Left cardiac atrium (tissue), 4 donors: ENCODE measurements at places on chromosomes 6 and 20. TPM values are rescaled to one million over a fixed set of nuclear protein-coding genes. Genes with fewer than 3 reads are reported as not detected.

DNA sequence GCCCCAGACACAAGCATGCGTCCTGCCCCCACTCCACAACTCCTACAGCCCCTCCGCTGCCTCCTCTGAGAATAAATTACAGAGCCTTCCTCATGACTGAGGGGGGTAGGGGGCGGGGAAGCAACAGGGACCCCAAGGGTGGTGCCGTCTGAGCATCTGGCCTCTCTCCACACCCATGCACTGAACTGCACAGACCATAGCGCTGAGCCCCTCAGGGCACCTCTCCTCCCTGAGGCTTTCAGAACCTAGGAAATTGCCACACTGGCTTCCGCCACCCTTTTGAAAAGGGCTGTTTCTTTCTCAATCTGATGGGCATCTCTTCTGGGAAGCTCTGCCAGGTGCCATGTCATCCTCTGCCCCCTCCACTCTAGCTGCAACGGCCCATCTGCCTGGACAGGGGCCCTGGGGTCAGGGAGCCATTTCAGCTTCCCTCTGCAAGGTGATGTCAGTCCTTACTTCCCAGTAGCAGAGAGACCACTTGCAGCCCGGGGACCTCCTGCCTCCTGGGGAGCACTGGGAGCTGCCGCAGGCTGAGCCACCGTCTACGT lies 2.5 kb downstream of the CST7 start:
- no peak for DNase-seq

- DNase-seq, result no peak
These were observed 24.0 kb downstream of the CD40 start for GRCh38 chr20:46142124-46142523.

PRL gene
- not detected for total RNA-seq

- no peak for DNase-seq
These were observed 102.8 kb downstream of the FYN start for GRCh38 chr6:111770263-111771093.

DNA sequence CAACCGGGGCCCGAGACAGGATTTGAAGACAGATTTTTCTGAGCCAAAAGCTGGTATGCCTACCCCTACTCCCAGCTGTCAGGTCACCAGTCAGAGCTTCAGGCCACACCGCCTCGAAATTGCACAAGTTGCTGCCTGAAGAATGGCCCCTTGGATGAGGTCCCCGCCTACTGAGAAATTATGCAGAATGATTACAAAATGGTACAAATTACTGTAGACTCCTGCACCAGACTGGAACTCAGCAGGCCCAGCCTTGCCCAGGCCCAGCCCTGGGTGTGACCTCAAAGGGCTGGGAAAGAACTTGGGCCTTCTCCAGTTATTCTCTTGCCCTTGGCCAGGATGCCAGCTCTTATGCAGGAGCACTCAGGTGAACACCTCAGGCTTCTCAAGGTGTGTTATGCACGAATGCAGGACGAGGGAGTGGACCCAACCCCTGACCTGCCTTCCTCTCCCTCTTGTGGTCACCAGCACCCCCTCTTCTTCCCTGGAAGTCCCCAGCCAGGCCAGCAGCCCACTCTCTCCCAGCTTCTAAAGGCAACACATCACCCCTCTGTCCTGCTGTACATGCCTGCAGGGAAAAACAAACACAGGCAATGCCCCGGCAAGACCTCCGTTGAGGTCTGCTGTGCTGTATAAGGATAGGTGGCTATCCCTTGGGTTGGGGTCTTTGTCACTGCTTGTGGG lies 88.7 kb upstream of the NAA20 start:
- no peak for DNase-seq

DNA sequence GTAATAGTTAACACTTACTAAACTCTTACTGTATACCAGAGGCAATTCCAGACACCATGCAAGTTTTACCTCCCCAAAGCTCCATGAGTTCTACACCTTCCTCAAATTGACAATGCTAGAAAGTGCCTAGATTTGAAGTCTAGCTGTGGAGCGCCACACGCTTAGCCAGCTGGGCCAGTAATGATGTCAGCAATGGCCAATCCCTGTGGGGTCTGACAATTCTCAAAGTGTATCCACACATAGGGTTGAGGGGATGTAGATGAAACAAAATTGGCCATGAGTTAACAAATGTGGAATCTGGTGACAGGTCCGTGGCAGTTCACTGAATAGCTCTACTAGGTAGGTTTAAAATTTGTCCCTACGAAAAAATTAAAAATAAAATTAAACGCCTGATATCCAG lies 1.3 kb downstream of the ZNF343 start:
- no peak for DNase-seq

SPATA25 gene
- total RNA-seq, result 2.2 TPM

DNA sequence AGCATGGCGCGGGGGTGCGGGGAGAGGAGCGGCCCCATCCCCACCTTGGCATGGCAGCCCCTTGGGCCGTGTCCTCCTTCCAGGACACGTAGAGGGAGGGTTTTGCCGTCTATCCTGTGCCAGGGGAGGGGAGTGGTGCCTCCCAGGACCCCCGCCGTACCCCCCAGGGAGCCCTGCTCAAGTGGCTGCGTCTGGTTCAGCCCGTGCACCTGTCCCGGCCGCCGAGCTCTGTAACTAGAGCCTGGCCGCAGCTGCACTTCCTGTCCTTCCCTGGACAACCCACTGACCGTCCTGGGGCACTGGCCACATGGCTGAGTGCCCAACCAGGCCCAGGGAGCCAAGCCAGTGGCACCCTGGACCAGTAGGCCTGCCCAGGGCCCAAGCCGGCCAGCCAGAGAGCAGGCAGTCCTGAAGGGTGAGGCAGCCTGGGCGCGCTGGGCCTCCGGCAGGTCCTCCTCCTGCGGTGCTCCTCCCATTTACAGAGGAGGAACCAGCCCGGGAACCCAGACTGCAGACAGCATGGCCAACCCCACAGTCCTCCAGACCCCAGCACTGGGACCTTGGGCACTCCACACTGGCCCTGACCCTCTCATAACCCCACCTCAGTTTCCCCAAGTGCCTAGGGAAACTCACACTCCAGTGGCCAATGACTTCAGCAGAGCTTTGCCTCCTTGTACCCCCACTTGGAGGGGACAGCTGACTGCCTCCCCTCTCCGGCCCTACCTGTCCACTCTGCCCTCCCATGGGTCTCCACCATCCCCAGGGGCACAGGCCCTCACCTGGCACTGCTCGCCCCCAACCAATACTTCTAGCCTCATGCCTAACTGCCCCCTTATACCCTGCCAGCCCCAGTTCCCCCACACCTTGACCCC lies 8.7 kb downstream of the LAMA5 start:
- DNase-seq, result peak; percentile 51

DNA sequence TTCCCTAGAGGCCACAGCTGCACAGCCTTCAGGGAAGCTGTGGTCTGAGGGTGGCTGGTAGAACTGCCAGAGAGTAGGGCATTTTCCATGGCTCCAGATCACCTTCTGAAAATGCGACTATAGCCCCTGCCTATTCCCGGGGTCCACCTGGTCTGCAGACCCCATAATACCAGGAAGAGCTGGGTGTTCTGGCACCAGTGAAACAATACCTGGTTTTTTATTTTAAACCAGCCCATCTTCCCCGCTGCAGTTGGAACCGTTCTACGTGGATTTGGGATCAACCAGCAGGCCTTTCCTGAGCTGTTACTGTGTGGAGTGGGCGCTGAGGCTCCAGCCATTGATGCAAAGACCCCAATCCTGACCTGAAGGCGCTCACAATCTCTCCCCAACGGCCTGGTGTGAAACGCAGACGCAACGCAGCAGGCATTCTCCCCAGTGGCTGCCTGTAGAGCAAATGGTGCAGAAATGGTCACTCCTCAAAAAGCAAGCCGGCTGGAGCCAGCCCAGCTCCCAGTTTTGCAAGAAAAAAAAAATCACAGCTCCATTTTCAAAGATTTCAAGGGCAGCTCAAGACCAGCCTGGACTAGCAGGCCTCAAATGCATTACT lies 11.3 kb downstream of the NPEPL1 start:
- no peak for DNase-seq

DZANK1 gene
- total RNA-seq, result 0.92 TPM

AGER gene
- total RNA-seq, result 2.4 TPM

PRICKLE4 gene
- 3.1 TPM for total RNA-seq

UBE2C gene
- total RNA-seq, result 1.6 TPM

DNA sequence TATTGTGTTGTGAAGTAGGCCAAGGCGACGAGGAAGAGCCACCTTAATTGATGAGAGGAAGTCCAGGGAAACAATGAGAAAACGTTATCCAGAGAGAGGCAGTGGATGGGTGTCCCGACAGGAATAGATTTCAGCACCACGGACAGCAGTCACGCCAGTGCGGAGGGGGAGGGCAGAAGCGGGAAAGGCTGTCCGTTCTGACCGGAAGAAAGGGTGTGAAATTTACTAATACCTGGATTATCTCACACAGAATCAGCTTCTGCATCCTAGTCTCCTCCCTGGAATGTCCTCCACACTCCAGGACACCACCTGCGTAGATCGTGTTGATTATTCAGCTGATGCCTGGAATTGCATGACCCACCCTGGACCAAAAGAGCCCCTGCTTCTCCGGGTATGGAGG lies 7.4 kb upstream of the BPIFA3 start:
- DNase-seq, result peak; percentile 71

GRCh38 chr6:152423216-152424103 lies 213.7 kb downstream of the SYNE1 start:
- no peak for DNase-seq

DNA sequence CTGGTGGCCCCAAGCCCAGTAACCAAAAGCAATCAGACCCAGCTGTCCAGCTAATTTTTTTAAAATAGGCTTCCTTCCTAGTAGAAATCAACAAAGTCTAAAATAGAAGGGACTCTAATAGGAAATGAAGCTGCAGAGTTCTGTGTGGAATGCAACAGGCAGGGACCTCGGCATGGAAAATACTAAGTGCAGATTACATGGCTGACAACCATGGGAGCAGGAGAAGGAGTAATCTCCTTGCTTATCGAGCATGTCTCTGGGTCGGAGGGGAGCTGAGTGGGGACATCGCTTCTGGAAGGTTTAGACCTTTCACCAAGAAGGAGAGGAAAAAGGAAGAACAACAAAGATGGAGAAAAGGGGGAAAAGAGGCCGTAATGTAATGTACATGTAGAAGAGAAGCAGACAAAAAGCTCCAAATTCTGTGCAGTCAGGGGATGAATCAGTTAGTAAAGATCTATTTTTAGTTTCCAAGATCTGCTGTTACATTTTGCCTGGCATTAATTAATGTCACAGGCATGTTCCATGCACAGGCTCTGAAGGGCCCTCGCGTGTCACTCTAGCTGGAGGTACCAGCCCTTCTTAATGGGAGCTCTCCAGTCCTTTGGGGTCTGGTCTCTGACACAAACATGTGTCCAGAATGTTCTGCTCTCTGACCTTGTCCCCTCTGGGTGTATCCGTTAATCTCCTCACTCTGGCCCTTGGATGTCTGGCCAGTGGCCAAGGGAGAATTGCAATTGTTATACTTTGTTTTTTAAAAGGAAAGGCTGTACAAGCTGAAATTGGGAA lies 16.6 kb upstream of the ZNF831 start:
- DNase-seq, result no peak

- peak; percentile 27 for DNase-seq
These were observed 179.5 kb downstream of the ADAT2 start for GRCh38 chr6:143271024-143271423.

DNA sequence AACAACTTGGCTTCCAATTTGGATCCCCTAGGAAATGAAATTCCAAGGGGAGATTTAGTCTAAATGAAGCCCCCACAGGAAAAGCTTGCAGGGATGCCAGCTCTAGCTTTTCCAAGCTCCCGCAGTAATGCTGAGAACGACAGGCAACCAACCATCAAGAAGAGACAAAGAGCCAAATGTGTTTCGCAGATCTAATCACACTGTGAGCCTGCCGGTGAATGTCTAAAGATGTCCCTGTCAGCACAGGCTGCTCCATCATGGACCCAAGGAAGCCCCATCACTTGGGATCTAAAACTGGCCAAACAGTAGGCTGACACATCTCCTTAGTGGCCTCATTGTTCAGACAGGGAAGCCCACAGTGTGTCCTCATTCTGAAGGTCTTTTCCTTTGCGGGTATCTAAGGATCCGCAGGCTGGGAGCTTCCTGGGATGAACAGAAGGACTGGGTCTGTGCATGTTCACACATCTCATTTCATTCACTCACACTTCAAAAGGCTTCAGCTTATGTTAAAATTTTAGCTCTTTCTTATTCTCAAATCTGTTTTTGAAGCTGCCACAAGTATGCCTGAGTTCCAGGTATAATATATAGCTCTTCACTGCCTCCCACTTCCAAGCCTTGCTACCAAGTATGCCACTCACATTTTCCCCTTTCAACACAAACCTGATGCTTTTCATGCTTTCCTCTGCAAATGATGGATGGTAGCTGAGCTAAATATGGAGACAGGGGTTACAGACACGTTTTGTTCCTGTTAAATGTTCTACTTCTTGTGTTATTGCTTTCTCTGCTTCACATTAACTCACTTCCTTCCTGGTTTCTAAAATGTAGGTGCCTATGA lies 229.8 kb downstream of the HIVEP2 start:
- DNase-seq, result no peak

ERVFRD-1 gene
- total RNA-seq, result not detected

DNA sequence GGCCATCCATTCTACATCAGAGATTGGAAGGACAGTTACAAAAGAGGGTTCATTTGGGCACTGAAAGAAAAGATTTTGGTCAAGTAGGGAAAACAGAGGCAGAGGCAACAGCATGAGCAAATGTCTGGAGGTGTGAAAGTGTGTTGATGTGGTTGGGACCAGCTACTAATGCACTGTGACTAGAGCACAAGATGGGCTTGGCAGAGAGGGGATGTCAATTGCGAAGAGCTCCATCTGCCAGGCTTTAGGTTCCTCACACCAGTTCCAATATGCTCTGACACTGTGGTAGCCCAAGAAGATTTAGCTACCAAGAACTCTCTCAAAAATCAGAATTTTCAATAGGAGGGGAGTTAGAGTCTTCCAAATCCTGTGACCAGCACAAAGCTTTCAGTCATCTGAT lies 42.1 kb downstream of the TRAF3IP2 start:
- DNase-seq, result no peak

GRCh38 chr6:49632727-49633126 lies 3.9 kb downstream of the RHAG start:
- DNase-seq, result no peak

WFDC10B gene
- total RNA-seq, result not detected

POM121L2 gene
- not detected for total RNA-seq

GRCh38 chr20:50558483-50558925 lies 48.3 kb downstream of the PTPN1 start:
- no peak for DNase-seq

POU5F1 gene
- 0.71 TPM for total RNA-seq
